Naive thymus-derived CD8-positive, alpha-beta T cell (primary cell): ENCODE measurements at places on chromosomes 7 and 10. TPM values are rescaled to one million over a fixed set of nuclear protein-coding genes. Genes with fewer than 3 reads are reported as not detected.
A peak's percentile ranks its signal among the peaks of the same experiment; 100 is the strongest.

GRCh38 chr7:90461219-90461618 lies 8.2 kb upstream of the PTTG1IP2 start:
- H3K36me3 ChIP-seq = peaks cover 26% of the 10 kb centered on the region
- no peak overlapping the region for H3K4me3 ChIP-seq
- H3K27me3 ChIP-seq = no peaks in the 10 kb centered on the region

- peaks cover 88% of the 10 kb centered on the region for H3K36me3 ChIP-seq
- peak overlapping the region; percentile 65 for H3K27ac ChIP-seq
- no peaks in the 10 kb centered on the region for H3K4me1 ChIP-seq
- no peak for DNase-seq
- no peak overlapping the region for H3K4me3 ChIP-seq
These were observed 126.8 kb downstream of the GALNT11 start for GRCh38 chr7:152152267-152152666.

- H3K4me1 ChIP-seq = peaks cover 17% of the 10 kb centered on the region
- DNase-seq = no peak
- peak overlapping the region; percentile 81 for H3K4me3 ChIP-seq
- H3K36me3 ChIP-seq = no peaks in the 10 kb centered on the region
- peak overlapping the region; percentile 95 for H3K27ac ChIP-seq
These were observed 95.0 kb downstream of the CDCA7L start for GRCh38 chr7:21850531-21851285.

DNA sequence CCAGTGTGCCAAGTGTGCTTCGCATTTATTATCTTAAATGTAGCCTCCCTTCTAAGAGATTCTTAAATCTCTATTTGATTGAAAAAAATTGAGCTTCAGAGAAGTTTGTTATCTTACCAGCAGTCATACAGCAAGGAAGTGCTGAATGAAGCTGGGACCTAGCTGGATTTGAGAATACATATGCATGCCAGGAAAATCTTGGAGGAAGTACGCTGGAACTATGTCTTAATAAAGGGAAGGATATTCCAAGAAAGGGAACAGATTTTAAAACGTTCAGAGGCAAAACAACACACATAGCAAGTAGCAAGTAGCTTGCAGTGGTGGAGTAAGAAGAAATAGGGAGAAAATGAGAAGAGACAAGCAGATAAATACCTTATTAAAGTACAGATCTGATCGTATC lies 1.5 kb downstream of the CFAP70 start:
- no peaks in the 10 kb centered on the region for H3K27me3 ChIP-seq
- no peak for DNase-seq
- H3K36me3 ChIP-seq = no peaks in the 10 kb centered on the region
- peak overlapping the region; percentile 26 for H3K4me3 ChIP-seq
- H3K4me1 ChIP-seq = peaks cover 14% of the 10 kb centered on the region
- H3K27ac ChIP-seq = peak overlapping the region; percentile 54

UNC5B gene
- total RNA-seq = not detected

DNA sequence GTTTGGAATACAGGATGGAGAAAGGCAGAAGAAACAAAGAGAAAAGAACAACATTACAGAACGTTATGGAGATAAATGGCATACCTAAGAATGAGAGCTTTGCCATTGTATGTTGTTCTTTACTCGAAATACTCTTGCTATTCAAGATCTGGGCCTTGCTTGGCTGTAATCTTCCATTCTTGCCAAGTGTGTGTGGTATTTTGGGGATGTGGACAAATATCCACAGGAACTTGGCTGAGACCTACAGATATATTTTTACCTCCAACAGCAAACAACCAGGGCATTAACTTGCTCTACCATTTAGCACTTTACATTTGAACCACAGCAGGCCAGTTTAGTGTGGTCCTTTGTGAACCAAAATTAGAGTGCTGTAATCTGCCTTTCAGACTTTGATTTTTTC lies 76.3 kb downstream of the DKK1 start:
- no peak overlapping the region for H3K4me3 ChIP-seq
- no peak for DNase-seq
- no peaks in the 10 kb centered on the region for H3K36me3 ChIP-seq
- no peaks in the 10 kb centered on the region for H3K27me3 ChIP-seq

GRCh38 chr10:33146189-33147012 lies 188.1 kb downstream of the NRP1 start:
- no peaks in the 10 kb centered on the region for H3K27me3 ChIP-seq
- DNase-seq = no peak
- H3K4me3 ChIP-seq = no peak overlapping the region
- peaks cover 23% of the 10 kb centered on the region for H3K4me1 ChIP-seq
- no peaks in the 10 kb centered on the region for H3K36me3 ChIP-seq
- peak overlapping the region; percentile 7 for H3K27ac ChIP-seq

EVX1 gene
- total RNA-seq = not detected

CTAGE4 gene
- total RNA-seq = 1.8 TPM

NKX2-3 gene
- total RNA-seq = not detected

GRCh38 chr7:8785081-8785480 lies 351.7 kb downstream of the NXPH1 start:
- H3K4me3 ChIP-seq = no peak overlapping the region
- DNase-seq = no peak
- H3K27me3 ChIP-seq = no peaks in the 10 kb centered on the region
- H3K4me1 ChIP-seq = no peaks in the 10 kb centered on the region

ST8SIA6 gene
- total RNA-seq = not detected

DNA sequence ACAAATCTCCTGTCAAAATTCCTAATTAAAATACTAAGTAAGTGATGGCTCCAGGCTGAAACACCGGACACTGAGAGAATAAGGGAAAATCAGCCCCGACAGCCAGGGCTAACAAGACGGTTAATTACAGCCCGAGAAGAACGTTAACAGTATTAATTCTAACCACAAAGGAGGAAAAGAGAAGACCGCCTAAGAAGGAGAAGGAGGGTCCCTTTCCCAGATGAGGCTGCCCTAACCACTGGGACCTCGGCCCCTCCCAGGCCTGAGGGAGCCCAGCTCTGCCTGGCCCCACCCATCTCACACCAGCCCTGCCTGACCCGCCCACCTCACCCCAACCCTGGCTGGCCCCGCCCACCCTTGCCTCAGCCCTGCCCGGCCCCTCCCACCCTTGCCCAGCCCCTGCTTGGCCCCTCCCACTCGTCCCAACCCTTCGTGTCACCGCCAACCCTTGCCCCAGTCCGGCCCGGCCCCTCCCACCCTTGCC lies 51.3 kb downstream of the PWWP2B start:
- H3K36me3 ChIP-seq = no peaks in the 10 kb centered on the region
- H3K4me3 ChIP-seq = peak overlapping the region; percentile 50
- peaks cover 60% of the 10 kb centered on the region for H3K4me1 ChIP-seq
- H3K27me3 ChIP-seq = no peaks in the 10 kb centered on the region
- peak overlapping the region; percentile 99 for H3K27ac ChIP-seq

HOXA1 gene
- 0.68 TPM for total RNA-seq

DNA sequence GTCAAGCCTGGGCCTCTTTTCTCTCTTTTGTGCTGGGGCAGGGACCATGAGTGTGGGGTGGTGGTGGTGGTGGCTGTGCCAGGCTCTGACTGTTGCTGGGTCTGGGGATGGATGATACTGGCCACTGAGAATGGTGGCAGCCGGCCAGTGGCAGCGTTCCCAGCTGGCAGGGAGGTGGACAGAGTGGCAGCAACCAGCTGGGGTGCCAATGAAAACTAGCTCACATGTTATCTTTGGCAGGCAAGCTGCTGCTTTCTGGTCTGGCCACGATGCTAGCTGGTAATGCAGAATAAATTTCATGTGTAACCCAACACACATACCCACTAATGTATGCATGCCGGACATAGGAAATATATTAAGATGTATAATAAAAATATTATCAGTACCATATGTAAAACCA lies 95.0 kb upstream of the SLC26A5 start:
- H3K27me3 ChIP-seq = peaks cover 13% of the 10 kb centered on the region
- H3K4me1 ChIP-seq = no peaks in the 10 kb centered on the region
- no peaks in the 10 kb centered on the region for H3K36me3 ChIP-seq
- H3K4me3 ChIP-seq = no peak overlapping the region
- no peak overlapping the region for H3K27ac ChIP-seq

PLOD3 gene
- 34.1 TPM for total RNA-seq

MRLN gene
- total RNA-seq = not detected

GDF2 gene
- total RNA-seq = not detected

TMEM140 gene
- 29.0 TPM for total RNA-seq

- H3K4me3 ChIP-seq = no peak overlapping the region
- no peaks in the 10 kb centered on the region for H3K27me3 ChIP-seq
- DNase-seq = no peak
- H3K36me3 ChIP-seq = no peaks in the 10 kb centered on the region
- no peaks in the 10 kb centered on the region for H3K4me1 ChIP-seq
These were observed 157.1 kb downstream of the CRPPA start for GRCh38 chr7:16264036-16264819.

GPR158 gene
- total RNA-seq = not detected

DNA sequence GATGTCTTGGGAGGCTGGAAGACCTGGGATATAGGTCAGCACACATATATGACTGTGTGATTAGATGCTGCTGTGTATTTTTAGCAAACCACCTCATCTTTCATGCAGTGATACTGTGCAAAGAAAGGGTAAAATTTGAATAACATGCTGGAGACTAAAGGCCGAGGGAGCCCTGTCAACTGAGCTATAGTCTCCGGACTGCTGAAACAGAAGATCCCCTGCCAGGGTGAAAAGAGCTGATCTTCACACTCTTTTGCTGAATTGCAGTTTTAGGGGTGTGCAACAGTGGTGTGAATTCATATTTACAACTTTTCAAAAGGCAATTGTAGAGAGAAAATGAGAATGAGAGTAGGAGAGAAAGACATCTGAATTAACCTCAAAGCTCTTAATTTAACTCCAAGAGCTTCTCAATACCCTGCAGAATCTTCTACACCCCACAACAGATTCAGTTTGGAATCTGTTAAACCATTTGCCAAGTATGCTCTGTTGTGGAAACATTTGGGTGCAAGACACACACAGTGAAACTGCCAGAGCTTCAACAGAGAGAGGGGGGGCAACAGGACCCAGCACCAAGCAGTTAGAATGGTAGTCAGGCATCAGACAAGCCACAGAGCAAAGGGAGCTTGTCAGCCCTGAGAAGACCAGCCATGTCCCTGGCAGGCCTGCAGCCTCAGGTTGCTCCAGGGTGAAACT lies 190.1 kb upstream of the STK17A start:
- H3K27me3 ChIP-seq = peaks cover 21% of the 10 kb centered on the region
- no peak overlapping the region for H3K4me3 ChIP-seq
- H3K27ac ChIP-seq = no peak overlapping the region
- H3K4me1 ChIP-seq = no peaks in the 10 kb centered on the region
- no peaks in the 10 kb centered on the region for H3K36me3 ChIP-seq

TACC2 gene
- total RNA-seq = not detected

GRCh38 chr7:22698767-22699166 lies 28.2 kb upstream of the IL6 start:
- DNase-seq = no peak
- H3K27me3 ChIP-seq = peaks cover 10% of the 10 kb centered on the region
- no peaks in the 10 kb centered on the region for H3K36me3 ChIP-seq
- H3K4me1 ChIP-seq = peaks cover 36% of the 10 kb centered on the region
- no peak overlapping the region for H3K27ac ChIP-seq

STAMBPL1 gene
- 23.3 TPM for total RNA-seq

DNA sequence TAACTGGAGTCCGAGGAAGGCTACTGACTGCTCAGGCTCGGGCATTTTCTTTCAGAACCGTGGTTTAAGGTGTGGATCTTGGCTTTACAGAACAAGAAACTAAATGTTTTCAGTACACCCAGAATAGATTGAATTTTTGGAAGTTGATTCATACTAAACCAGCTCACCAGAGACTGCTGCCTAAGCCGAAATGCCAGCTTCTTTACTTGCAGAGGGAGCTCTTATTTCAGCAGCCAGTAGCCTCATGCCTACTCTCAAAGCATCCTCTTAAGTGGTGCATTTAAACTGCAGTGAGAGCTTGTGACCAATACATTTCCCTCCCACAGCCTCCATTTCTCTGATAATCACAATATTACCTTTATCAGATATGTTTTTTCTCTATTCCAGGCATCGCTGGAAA lies 615.1 kb downstream of the SUGCT start:
- no peak for DNase-seq
- no peak overlapping the region for H3K4me3 ChIP-seq
- H3K36me3 ChIP-seq = peaks cover 2% of the 10 kb centered on the region
- H3K27me3 ChIP-seq = no peaks in the 10 kb centered on the region
- H3K27ac ChIP-seq = no peak overlapping the region

DNA sequence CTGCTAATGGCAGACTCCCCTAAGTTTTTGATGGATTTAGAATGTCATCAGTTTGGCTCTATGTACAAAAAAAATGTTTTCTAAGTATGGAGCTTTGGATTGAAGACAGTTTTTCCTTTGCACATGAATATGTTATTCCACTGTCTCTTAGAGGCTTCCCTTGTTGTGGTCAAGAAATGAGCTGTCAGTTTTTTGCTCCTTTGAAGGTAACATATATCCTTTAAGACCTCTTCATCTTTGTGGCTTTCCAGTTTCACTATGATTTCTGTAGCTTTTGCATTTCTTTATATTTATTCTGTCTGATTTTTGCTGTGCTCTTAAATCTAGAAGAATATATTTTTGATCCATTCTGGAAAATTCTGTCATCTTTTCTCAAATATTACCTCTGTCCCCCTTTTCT lies 15.8 kb upstream of the ODAD2 start:
- DNase-seq = no peak
- H3K27ac ChIP-seq = no peak overlapping the region
- no peaks in the 10 kb centered on the region for H3K4me1 ChIP-seq
- H3K36me3 ChIP-seq = peaks cover 5% of the 10 kb centered on the region
- H3K27me3 ChIP-seq = peaks cover 14% of the 10 kb centered on the region

LIPK gene
- total RNA-seq = not detected

DNA sequence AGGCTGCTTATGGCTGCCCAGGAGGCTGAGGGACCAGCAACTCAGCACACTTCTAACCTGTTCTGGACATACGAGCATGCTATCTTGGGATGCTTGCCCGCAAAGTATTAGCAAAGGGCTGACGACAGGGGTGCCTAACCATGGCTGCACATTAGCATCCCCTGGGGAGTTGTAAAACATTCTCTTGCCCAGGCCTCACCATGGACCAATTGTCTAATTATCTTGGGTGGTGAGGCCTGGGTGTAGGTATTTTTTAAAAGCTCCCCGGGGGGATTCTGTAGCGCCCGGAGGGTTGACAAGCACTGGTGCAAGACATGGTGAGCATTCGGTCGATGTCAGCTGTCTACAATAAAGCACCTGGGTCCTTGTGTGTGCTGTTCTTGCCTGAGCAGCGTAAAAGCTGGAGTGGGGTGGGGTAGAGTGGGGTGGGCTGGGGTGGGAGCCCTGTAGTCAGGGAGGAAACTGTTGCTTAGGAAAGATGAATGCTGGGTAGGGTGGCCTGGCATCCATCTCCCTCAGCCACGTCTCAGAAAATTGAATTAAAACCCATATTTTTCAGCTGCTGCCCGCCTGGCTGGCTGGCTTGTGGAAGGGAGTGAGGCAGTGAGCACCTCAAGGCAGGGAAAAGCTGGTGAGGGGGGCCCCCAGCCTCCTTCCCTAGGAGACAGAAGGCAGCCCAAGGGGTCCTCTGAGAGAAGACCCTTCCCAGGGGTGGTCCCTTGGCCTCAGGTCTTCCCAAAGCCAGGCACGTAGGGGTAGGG lies 2.9 kb upstream of the ADCYAP1R1 start:
- H3K36me3 ChIP-seq = no peaks in the 10 kb centered on the region
- no peak for DNase-seq
- H3K4me1 ChIP-seq = peaks cover 1% of the 10 kb centered on the region
- no peak overlapping the region for H3K27ac ChIP-seq
- H3K4me3 ChIP-seq = no peak overlapping the region

DNA sequence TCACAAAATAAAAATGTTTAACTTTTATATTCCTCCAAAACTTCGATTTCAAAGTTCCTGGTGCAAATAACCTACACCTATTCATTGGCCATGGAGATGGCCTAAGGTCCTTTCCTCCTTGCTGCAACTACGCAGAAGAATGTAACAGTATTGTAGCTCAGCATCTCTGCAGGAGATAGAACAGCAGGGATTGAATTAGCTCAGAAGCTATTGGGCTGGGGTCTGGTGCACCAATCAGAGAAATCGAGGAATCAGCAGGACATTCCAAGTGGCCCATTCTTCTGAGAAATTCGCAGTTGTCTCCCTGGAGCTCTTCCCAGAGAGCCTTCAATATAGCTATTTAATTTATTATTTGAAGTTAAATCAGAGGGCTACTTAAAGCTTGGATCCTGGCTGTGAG lies 560.6 kb downstream of the GATA3 start:
- H3K27ac ChIP-seq = no peak overlapping the region
- peaks cover 3% of the 10 kb centered on the region for H3K4me1 ChIP-seq
- H3K4me3 ChIP-seq = no peak overlapping the region
